Effector memory CD4-positive, alpha-beta T cell (primary cell): ENCODE measurements at places on chromosomes 13 and 19.
A peak's percentile ranks its signal among the peaks of the same experiment; 100 is the strongest.

GRCh38 chr13:65063753-65064152 is 2166.4 kb downstream of the PCDH9 start:
- H3K36me3 ChIP-seq, result no peaks in the 10 kb centered on the region
- no peak for DNase-seq
- no peak overlapping the region for H3K27ac ChIP-seq
- H3K4me1 ChIP-seq, result no peaks in the 10 kb centered on the region
- H3K4me3 ChIP-seq, result no peak overlapping the region

DNA sequence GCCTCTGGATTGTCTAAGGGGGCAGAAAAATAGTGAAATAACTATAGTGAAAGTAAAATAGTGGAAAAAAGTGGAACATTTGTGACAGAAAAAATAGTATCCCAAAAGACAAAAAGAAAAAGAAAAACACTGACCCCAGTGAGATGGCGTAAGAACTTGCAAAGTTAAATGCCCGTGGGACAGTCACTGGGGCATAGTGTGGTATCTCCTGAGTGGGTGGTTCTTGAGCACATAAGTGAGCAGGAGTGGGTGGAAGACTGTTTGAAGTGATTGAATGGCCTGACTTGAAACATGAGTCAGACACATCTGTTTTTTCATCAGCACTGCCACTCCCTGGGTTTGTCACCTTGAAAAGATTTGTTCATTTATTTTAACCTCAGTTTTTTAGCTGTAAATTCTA is 2.5 kb downstream of the ZNF430 start:
- no peak overlapping the region for H3K27ac ChIP-seq
- peaks cover 18% of the 10 kb centered on the region for H3K4me1 ChIP-seq
- no peak overlapping the region for H3K4me3 ChIP-seq
- H3K27me3 ChIP-seq, result no peaks in the 10 kb centered on the region
- DNase-seq, result no peak

DNA sequence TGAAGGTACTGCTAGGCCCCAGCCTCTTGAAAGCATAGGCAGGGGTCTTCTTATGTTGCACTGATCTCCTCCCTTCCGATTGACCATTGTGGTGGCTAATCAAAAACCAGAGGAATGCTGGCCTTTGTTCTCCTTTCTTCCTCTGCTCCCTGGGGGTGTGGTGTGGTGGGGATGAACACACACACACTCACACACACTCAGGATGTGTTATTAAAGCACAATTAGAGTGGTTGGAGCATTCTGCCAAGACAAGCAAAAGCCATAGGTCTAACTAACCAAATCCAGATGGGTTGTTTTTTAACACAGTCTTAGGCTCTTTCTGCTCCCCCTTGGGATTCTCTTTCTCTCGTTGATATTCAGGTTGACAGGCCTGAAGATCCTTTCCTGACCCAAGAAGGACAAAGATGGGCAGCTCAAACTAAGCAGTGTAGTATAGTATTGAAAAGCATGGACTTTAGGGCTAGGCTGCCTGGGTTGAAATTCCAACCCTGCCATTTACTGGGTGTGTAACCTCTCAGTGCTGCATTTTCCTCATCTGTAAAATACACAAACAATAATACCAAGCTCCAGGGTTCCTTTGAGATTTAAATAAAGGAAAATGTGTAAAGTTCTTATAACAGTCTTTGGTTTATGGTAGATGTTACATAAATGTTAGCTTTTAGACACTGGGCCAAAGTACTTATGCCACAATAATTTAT is 25.5 kb upstream of the DGKH start:
- no peaks in the 10 kb centered on the region for H3K36me3 ChIP-seq
- no peaks in the 10 kb centered on the region for H3K27me3 ChIP-seq
- no peak overlapping the region for H3K27ac ChIP-seq
- H3K4me3 ChIP-seq, result no peak overlapping the region
- H3K4me1 ChIP-seq, result no peaks in the 10 kb centered on the region

- DNase-seq, result no peak
- H3K4me1 ChIP-seq, result peaks cover 14% of the 10 kb centered on the region
- no peak overlapping the region for H3K27ac ChIP-seq
- peak overlapping the region; percentile 67 for H3K4me3 ChIP-seq
- no peaks in the 10 kb centered on the region for H3K36me3 ChIP-seq
- H3K27me3 ChIP-seq, result peaks cover 13% of the 10 kb centered on the region
Measured at GRCh38 chr13:75482820-75483079, 781 bp upstream of the TBC1D4 start.

DNA sequence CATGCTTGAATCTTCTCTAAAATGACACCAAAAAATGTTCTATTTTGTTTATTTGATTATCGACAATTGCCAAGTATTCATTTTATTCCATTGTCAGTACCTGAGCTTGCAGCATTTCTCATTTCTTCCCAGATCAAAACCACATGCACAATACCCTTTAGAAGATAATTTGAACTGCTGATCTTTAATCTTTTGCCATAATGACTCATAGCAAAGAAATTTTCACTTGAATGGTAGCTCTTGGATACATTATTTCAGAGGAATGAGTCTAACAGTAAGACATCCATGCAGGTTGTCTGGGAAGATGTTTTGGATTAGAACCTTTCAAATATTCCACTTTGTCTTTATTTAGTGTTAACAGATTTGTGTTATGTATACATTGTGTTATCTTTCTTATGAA is 42.0 kb upstream of the RXFP2 start:
- H3K4me1 ChIP-seq, result no peaks in the 10 kb centered on the region
- H3K27ac ChIP-seq, result no peak overlapping the region
- H3K4me3 ChIP-seq, result no peak overlapping the region
- no peaks in the 10 kb centered on the region for H3K27me3 ChIP-seq

DNA sequence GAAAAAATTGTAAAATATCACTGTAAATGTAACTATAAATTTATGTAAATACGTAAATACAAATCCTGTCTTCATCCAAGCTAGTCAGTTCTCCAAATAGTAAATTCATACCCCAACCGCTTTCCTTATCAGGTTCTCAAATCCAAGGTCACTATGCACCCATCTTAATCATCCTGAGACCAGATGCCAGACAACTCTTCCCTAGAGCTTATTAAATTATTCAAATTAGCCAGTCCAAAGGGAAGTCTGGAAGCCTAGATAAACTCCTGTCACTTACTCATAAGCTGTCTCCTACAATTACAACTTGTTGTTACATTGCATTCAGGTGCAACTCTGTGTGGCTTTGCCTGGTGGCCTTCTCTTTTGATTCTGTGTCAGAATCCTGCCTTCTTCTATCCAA is 836.1 kb upstream of the PCDH20 start:
- H3K27ac ChIP-seq, result no peak overlapping the region
- no peaks in the 10 kb centered on the region for H3K27me3 ChIP-seq
- DNase-seq, result no peak
- no peaks in the 10 kb centered on the region for H3K4me1 ChIP-seq
- no peaks in the 10 kb centered on the region for H3K36me3 ChIP-seq
- no peak overlapping the region for H3K4me3 ChIP-seq

DNA sequence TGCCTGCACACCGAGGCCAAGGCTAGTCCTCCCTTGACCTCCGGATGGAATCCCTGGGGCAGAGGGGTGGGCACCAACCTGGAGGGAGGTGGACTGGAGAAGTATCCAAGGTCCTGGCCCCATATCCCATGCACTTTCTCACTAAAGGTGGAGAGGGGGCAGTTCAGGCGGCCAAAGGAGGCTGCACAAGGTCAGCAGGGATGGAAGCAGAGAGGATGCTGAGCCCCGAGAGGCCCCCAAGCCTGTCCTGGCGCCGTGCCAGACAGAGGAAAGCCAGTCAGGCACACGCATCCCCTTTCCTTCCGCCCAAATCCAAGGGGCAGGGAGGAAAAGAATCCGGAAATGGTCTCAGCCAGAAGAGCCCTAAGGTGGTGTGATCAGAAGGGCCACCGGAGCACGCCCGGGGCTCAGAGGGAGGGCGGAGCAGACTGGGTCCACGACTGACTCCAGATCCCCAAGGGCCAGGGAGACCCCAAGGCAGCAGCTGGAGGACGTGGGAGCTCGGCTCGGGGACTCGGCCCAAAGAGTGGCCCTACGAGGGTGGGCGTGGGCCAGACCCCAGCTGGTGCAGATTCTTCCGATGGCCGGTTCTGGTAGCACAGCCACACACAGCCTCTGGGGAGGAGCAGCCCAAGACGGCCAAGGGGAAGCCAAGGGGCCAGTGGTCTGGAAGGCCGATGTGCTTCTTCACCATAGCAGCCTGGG is 60.0 kb downstream of the MLLT1 start:
- no peak overlapping the region for H3K27ac ChIP-seq
- peaks cover 31% of the 10 kb centered on the region for H3K36me3 ChIP-seq
- H3K4me3 ChIP-seq, result no peak overlapping the region
- no peak for DNase-seq
- H3K27me3 ChIP-seq, result no peaks in the 10 kb centered on the region
- no peaks in the 10 kb centered on the region for H3K4me1 ChIP-seq

DNA sequence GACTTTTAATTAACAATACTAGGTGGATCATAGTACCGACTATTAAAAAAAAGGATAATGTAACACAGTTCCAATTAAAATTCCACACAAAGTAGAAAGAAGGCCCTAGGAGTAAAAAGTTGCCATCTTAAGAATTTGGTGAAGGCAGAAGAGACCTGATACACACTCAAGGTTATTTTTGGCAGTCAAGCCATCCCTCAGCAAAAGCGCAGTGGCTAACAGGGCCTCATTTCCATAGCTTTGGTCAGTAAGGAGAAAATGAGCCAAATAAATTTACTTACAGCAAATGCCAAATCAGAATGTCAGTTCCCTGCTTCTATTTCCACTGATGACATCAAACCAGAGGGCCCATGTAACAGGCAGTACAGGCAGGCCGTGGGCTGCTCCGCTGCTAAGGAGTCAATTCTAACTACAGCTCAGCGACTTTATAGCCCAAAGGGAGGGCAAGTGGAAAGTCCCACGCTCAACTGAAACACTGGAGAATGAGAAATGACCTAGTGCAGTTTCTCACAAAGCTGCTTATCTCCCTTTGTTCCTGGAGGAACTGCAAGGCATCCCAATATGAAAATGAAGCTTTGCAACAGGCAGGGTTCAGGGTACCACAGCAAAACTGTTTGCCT is 6.3 kb downstream of the ARGLU1 start:
- H3K36me3 ChIP-seq, result peaks cover 20% of the 10 kb centered on the region
- H3K4me3 ChIP-seq, result no peak overlapping the region
- peak; percentile 15 for DNase-seq
- peaks cover 31% of the 10 kb centered on the region for H3K4me1 ChIP-seq
- no peak overlapping the region for H3K27ac ChIP-seq

GRCh38 chr13:27338816-27339215 is 68.2 kb downstream of the RASL11A start:
- no peak overlapping the region for H3K4me3 ChIP-seq
- H3K4me1 ChIP-seq, result no peaks in the 10 kb centered on the region
- DNase-seq, result no peak
- H3K27me3 ChIP-seq, result no peaks in the 10 kb centered on the region
- H3K36me3 ChIP-seq, result no peaks in the 10 kb centered on the region

DNA sequence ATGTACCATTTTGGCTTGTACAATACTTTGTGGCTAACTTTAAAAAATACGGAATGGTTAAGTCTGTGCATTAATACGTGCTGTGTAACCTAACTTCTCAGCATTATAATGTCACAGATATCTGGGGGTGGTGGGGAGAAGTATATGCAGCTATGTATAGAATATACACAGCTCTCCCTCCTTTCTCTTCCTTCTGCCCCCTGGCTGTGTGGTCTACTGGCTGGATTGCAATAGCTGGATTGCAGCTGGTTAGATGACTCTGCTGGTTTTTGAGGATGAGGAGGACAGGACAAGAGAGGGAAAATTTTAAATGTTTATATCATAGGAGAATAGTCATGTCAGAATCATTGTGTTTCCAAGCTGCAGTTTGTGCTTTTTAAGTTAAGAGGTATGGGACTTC is 9.7 kb downstream of the RNASEH2B start:
- H3K4me1 ChIP-seq, result peaks cover 23% of the 10 kb centered on the region
- no peaks in the 10 kb centered on the region for H3K27me3 ChIP-seq
- peaks cover 4% of the 10 kb centered on the region for H3K36me3 ChIP-seq
- no peak overlapping the region for H3K4me3 ChIP-seq
- H3K27ac ChIP-seq, result no peak overlapping the region
- no peak for DNase-seq

GRCh38 chr13:30071969-30072817 is 221.8 kb upstream of the UBL3 start:
- DNase-seq, result no peak
- H3K4me3 ChIP-seq, result no peak overlapping the region
- no peak overlapping the region for H3K27ac ChIP-seq
- H3K4me1 ChIP-seq, result no peaks in the 10 kb centered on the region
- no peaks in the 10 kb centered on the region for H3K27me3 ChIP-seq

GRCh38 chr13:102555914-102556553 is 40.8 kb upstream of the TPP2 start:
- no peaks in the 10 kb centered on the region for H3K36me3 ChIP-seq
- no peak overlapping the region for H3K27ac ChIP-seq
- no peak overlapping the region for H3K4me3 ChIP-seq
- no peak for DNase-seq

DNA sequence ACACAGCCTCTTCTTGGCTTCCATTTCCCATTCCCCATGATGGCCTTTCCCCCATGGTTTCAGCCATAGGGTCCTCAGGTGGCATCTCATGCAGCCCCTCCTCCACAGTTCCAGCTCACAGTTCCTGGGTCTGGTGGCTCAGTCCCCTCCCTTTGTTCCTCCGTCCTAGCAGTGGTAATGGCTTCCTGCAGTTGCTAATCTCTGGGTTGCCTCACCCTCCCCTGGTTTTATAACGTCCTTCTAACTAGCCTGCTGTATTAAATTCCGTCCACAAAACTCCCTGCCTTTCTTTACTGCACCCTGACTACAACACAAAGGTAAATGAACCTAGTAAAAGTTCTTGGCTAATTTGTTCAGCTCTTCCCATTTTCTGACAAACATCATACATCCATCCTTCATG is 30.9 kb downstream of the CCDC70 start:
- H3K36me3 ChIP-seq, result no peaks in the 10 kb centered on the region
- H3K4me3 ChIP-seq, result no peak overlapping the region

- no peak overlapping the region for H3K4me3 ChIP-seq
- H3K27me3 ChIP-seq, result no peaks in the 10 kb centered on the region
- DNase-seq, result no peak
- no peak overlapping the region for H3K27ac ChIP-seq
- H3K4me1 ChIP-seq, result peaks cover 40% of the 10 kb centered on the region
- H3K36me3 ChIP-seq, result no peaks in the 10 kb centered on the region
Measured at GRCh38 chr19:58382997-58383603, 2.3 kb upstream of the ZNF837 start.

- no peak overlapping the region for H3K27ac ChIP-seq
- H3K36me3 ChIP-seq, result no peaks in the 10 kb centered on the region
- no peak overlapping the region for H3K4me3 ChIP-seq
- H3K4me1 ChIP-seq, result no peaks in the 10 kb centered on the region
- H3K27me3 ChIP-seq, result no peaks in the 10 kb centered on the region
Measured at GRCh38 chr13:108003626-108004025, 211.7 kb downstream of the LIG4 start.

DNA sequence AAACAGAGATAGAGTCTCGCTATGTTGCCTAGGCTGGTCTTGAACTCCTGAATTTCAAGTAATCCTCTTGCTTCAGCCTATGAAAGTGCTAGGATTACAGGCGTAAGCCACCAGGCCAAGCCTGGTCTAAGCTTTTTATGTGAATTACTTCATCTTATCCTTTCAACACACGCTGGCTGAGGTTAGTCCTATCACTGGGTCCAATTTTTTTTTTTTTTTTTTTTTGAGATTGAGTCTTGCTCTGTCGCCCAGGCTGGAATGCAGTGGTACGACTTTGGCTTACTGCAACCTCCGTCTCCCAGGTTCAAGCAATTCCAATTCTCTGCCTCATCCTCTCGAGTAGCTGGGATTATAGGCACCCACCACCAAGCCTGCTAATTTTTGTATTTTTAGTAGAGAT is 10.4 kb downstream of the MYO1F start:
- H3K36me3 ChIP-seq, result no peaks in the 10 kb centered on the region
- peaks cover 47% of the 10 kb centered on the region for H3K4me1 ChIP-seq
- H3K27me3 ChIP-seq, result no peaks in the 10 kb centered on the region
- no peak overlapping the region for H3K27ac ChIP-seq
- H3K4me3 ChIP-seq, result no peak overlapping the region
- DNase-seq, result no peak
